ENCODE measurements at places on chromosomes 13 and 19.

DNA sequence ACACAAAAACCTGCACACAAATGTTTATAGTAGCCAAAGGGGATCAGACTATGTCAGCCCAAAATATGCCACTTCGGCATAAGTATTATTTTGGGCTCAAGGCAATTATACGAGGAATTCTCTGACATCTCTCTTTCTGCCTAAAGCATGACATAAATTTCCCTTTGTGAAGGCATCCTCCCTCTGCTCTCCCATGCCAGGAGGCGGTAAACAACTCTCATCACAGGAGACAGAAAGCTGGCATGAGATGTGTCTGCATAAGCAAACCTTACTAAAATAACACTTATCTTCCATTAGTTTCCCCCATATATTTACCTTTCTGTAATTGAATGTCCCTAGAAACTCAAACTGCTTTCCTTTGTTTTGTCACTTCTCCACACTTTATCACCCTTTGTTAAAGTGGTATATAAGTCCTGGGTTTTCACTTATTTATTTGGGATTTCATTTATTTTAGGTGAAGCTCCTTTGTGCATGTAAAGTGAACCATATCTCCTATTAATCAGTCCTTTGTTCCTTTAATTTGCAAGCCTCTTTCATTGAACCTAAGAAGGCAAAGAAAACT lies 68.3 kb downstream of the LACC1 start:
- no peak for DNase-seq

DNA sequence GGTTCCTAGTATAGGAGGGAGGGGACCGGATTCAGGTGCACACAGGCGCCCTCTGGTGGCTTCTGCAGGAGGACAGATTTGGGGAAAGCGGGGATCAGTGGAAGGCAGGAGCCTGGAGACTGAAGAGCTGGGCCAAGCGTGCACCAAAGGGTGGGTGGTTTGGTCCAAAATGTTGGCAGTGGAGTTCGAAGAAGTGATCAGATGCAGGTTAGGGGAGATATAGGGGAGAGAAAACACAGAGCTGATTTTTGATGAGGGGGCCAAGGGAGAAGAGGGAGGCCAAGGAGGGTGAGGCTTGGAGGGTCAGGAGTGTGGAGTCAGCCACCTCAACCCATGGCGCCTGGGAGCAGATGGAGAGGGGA lies 6.8 kb upstream of the CARM1 start:
- no peak for DNase-seq

- DNase-seq = no peak
These were observed 166.7 kb upstream of the TSHZ3 start for GRCh38 chr19:31515931-31516330.

DNA sequence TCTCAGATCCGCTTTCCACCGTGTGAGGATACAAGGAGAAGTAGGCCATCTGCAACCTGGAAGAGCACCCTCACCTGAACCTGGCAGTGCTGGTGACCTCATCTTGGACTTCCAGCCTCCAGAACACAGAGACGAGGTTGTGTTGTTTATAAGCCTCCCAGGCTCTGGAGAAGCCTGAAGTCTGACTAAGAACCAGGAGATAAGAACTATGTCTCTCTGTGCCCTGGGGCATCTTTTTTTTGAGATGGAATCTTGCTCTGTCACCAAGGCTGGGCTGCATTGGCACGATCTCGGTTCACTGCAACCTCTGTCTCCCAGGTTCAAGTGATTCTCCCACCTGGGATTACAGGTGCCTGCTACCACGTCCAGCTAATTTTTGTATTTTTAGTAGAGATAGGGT lies 14.5 kb downstream of the FCGBP start:
- DNase-seq = no peak
